LoVo (cell line): ENCODE measurements at places on chromosomes 2 and 18.

DNA sequence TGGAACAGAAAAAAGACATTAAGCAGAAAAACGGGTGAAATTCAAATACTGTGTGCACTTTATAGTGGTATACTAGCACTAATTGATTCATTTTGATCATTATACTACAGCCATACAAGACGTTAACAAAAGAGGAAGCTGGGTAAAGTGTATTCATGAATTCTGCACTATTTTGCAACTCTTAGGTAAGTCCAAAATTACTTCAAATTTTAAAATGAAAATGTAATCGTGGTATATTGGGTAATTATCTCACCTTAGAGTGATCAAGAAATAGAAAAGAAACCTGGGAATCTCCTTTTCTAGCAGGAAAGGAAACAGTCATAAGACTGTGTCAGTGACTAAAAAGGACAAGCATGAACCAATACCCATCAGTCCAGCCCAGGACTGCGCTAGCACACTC lies 5.4 kb downstream of the TGFBRAP1 start:
- no peak for DNase-seq

GRCh38 chr18:75782826-75783225 lies 355.3 kb upstream of the SMIM21 start:
- no peak for DNase-seq

DNA sequence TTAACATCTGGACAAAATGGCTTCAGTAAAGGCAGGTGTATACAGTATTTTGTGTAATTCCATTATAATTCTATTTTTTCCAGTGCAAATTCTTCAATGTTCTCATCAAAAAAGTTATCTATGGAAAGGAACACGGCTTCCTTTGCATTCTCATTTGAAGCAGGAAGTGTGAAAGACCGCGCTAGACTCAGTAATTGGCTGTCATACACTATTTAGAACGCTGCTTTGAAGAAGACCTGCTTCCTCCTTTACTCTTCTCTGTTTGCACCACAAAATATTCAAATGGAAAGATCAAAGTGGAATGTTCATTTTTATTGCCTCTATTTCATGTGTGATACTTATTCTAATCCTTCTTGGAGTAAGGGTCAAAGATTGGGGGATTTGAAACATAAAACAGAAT lies 883.7 kb downstream of the TSN start:
- no peak for DNase-seq

DNA sequence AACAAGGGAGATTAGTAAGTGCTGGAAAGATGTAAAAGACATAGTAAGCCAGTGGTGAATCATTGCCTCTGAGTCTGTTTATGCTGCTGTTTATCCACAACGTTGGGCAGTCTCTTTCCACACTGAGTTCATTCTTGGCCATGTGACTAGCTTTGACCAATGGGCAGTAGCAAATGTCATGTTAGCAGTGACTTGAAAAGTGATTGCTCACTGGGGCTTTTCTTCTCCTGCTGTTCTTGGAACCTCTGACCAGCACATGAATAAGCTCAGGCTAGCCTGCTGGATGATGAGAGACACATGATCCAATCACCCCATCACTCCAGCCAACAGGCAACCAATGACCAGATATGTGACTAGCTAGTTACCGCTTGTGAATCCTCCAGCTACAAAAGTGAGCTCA lies 360.4 kb downstream of the SLC4A3 start:
- no peak for DNase-seq

GRCh38 chr2:64017811-64018700 lies 1.2 kb downstream of the VPS54 start:
- DNase-seq, result peak; percentile 26

- DNase-seq, result no peak
These were observed 14.6 kb downstream of the ITGA4 start for GRCh38 chr2:181471783-181472182.
